ENCODE measurements at places on chromosomes 1 and 21.

DNA sequence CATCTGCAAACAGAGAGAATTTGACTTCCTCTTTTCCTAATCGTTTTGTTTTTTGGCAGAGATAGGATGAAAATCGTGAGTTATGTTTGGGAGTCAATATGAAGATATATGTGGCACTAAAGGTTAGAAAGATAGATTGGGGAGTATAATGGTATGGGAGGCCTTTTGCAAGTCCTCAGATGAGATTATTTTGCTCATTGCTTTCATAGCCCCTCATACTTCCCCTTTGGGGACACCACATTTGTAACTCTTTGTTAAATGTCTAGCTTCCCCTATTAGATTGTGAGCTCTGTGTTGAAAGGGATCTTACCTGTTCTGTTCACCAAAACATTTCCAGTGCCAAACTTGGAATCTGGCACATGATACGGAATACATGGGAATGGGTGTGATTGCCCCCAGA, 30.2 kb downstream of the RAVER2 start:
- no peak for DNase-seq

GRCh38 chr1:156751451-156751756, at the start of gene HDGF:
Gene HDGF, minus strand, starts transcription at chr1:156751675. Its CDS starts 246 bp downstream, at chr1:156751429.
- DNase-seq, result no peak

DNA sequence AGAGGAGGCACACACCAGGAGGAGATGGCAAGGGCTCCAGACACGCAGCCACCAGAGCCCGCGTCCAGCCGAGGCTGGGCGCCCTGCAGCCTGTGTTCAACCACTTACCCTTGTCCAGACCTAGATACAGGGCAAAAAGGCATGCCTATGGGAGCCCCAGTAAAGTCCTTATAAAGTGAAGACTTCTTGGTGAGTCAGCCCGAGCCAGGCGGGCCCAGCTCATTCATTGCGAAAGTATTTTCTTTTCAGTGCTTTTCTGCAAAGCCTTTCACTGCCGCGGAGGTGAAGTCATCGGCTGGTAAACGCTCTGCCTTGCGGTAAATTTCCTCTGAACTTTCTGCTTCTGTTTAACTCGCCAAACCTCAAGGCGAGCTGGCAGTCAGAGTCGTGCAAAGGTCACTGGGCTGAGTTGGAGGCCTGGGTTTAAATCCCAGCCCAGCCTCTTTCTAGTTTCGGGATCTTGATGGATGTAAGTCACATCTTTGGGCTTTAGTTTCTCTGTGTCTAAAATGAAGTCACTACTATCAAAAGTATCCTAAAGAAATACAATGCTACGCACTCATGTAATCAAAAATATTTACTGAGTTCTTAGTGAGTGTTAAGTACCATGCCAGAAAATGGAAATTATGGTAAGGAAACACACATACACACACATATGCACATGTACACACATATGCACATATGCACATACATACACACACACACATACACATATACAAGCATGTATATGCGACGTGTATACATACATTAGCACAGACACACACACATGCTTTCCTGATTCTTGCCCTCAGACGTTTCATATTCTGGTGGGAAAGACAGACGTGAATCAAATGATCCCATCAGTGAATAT, 54.7 kb upstream of the IFFO2 start:
- peak; percentile 95 for DNase-seq

DNA sequence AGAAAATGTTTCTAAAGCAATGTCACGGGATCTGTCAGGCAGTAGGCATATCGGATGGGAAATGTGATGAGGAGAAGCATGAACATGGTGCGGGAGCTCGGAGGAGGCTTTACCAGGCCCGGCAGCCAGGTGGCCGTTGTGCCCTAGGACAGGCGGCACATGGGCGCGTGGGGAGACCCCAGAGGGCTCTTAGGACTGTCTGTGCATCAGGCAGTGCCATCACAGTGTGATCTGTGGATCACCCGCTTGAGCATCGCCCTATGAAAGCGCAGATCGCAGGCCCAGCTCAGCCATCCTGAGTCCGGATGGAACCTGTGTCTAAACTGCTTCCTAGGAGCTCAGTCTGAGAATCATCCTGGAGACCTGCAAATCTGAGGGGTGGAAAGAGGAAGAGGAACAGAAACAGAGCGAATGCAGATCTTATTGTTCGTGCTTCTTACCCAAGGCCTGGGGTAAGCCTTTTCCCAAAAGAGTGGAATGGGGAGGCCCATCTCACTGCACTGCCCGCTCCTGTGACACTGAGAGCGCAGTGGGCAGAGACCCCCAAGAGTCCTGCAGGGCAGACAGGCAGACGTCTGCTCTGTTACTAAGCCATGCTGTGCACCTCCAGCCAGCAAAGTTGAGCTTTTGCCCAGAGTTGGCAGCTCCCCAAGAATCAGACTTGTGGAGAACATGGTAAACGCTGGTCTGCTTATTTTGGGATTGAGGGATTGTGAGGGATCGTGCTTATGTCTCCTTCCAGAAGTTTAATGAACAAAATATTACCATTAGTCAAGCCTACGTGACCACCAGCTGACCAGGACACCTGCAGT, 251.0 kb downstream of the RHOU start:
- no peak for DNase-seq

GRCh38 chr1:214427871-214428277, 123.5 kb downstream of the PTPN14 start:
- DNase-seq, result no peak

GRCh38 chr1:221435504-221435904, 306.4 kb downstream of the DUSP10 start:
- DNase-seq, result peak; percentile 61

- DNase-seq, result no peak
Measured at GRCh38 chr1:7717748-7718368, 53.2 kb upstream of the VAMP3 start.

DNA sequence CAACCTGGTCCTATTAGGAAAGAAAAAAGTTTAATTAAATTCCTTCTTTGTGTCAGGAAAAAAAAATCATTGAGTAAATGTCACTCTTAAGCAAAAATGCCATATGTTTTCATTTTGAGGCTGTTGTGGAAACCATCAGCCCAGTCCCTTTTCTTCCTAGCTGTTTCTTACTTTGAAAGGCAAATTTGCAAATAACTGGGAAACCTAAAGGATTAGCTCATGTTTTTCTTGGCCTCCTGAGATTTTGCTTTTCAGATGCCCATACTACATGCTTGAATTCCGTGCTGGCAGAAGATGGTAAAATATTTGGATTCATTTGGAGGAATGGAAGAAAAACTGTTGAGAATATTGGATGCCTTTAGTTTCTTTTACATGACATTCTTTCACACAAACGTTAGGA, 182.1 kb upstream of the ADAMTS5 start:
- peak; percentile 32 for DNase-seq

- no peak for DNase-seq
Measured at GRCh38 chr1:174652569-174653280, 205.0 kb downstream of the GPR52 start.

- DNase-seq, result no peak
Measured at GRCh38 chr1:205449750-205450443, 5.9 kb downstream of the BLACAT1 start.

DNA sequence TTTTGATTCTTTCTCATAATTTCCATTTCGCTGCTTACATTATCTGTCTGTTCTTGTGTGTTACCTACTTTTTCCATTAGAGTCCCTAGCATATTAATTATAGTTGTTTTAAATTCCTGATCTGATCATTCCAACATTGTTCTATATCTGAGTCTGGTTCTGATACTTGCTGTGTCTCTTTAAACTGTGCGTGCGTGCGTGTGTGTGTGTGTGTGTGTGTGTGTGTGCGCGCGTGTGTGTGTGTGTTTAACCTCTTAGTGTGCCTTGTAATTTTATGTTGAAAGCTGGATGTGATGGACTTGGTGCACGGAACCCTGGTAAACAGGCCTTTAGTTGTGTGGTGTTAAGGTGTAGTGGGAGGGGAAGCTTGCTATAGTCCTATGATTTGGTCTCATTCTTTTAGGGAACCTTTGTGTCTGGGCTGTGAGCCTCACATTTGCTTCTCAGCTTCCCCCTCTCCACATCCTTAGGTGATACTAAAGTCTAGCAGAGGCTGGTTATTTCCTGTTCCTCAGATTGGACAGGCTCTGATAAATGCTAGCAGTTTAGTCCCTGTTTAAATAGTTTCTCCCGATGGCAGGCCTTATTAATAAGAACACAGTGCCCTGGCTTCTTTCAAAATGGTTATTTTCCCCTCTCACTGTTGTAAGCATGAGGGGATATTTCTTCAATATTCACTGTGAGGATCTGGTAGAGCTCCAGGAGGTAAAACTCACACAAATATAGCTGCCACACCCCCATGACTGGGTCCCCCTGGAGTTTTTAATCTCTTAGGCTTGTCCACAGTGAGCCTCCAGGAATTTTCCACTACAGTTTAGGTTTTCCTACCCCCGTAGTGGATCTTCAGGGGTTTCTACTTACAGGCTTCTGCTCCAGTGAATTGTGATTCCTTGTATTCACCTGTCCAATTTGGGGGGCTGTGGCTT, 118.3 kb downstream of the GALNT2 start:
- no peak for DNase-seq

GRCh38 chr1:90707363-90707710, 9.8 kb downstream of the BARHL2 start:
- no peak for DNase-seq

GRCh38 chr1:101733340-101733739, 263.4 kb downstream of the OLFM3 start:
- no peak for DNase-seq

DNA sequence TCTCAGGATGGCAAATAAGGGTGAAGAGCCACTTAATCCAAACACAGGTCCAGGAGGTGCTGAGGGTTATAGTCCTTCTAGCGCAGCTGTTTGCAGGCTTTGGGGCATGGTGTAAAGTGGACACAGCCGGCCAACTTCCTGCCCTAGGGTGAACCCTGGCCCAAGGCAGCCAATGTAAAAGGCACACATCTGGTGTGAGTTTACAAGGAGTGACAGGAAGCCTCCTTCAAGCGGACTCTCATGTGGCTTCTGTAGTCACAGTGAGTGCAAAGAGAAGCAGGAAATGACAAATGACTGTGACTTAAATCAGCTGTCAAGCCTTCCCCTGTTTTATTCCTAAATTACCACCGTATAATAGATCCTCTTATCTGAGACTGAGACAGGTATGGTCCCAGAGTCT, 213.0 kb downstream of the CRB1 start:
- no peak for DNase-seq

GRCh38 chr1:116857092-116857491, 52.6 kb upstream of the PTGFRN start:
- DNase-seq, result no peak

DNA sequence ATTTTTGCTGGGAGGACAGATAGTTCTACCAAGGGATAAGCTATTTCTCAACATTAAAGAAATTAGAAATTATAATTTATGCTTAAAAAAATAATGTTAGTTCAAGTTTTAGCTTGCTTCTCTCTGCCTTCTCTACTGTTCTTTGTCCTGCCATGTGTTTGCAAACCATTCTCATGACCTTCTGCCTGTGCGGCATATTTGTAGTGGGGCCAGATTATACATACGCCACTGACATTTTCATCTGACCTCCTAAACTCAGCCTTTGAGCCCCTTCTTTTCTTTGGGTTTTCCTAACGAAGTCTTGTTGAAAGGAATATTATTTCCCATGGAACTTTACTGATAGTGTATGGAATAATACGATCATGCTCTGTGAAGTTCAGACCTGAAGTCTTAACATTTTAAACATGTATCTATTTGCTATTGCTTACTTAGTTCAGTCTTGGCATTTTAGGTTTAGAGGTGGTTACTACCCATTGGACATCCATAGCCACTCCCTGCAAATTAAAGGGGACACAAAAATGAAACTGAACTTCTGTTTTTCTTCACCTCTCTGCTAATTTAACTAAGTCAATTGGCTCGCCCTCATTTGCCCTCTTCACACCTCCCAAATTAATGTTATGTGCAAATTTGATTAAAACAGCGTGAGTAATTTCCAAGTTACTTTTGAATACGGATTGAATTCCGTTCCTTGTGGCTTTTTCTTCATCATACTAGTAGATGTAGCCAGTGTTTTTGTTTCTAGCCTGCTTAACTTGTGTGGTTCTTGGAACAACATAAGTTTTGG, 15.6 kb downstream of the LRRC8D start:
- no peak for DNase-seq

- no peak for DNase-seq
Measured at GRCh38 chr1:15103211-15103610, 50.3 kb upstream of the TMEM51 start.

DNA sequence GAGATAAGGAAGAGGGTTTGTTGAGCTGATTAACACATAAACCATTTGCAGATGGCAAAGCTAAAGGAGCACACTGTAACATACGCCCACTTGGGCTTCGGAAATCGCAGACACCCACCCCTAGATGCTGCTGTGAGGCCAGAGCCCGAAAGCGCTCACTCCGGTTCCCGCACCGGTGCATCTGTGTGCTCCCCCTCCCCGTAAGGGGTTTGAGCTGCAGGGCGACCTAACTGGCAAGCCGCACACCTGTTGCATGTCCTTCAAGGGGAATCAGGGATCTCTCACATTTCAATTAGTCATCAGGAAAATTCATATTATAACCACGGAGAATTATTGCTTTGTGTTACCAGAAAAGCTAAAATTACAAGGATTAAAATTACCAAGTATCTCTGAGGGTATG, 1.4 kb upstream of the CFH start:
- no peak for DNase-seq

- DNase-seq, result no peak
Measured at GRCh38 chr1:61266738-61267137, 184.4 kb downstream of the NFIA start.

GRCh38 chr1:42690477-42691156, 8.4 kb downstream of the YBX1 start:
- DNase-seq, result no peak

DNA sequence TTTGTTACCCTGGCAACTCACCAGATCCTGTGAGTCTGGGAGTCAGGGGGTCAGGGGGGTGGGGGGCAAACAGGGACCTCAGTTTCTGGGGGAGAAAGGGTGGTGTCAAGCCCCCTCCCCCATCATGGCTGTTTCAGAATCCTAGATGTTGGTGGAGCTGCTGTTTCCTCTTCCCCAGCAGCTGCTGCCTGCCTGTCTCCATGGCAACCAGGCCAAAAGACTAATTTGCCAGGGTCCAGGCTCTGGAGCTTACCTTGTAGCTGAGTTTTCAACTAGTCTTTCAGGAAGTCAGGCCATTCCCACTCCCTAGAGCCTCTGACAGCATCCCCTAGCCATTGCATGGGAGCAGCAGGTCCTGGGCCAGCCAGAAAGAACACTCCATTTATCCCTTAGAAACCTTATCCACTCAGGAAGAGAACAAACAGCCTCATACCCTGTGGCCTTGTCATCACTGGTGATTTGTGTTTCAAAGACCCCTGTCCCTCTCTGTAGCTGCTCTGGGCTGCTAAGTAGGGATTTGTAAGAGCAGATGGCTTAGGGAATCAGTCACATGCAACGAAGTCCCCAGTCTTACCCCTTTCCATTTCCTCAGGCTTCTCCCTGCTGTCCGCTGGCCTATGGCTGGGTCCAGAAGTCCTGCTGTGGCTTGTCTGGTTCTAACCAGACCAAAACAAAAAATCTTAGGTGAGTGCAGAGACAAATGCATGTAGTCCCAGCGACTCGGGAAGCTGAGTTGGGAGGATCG, 21.5 kb upstream of the STMN1 start:
- DNase-seq, result no peak

- DNase-seq, result no peak
Measured at GRCh38 chr1:31661856-31662255, 17.2 kb upstream of the PEF1 start.
